NCI-H146 (cell line): ENCODE measurements at places on chromosomes 3 and 15.

DNA sequence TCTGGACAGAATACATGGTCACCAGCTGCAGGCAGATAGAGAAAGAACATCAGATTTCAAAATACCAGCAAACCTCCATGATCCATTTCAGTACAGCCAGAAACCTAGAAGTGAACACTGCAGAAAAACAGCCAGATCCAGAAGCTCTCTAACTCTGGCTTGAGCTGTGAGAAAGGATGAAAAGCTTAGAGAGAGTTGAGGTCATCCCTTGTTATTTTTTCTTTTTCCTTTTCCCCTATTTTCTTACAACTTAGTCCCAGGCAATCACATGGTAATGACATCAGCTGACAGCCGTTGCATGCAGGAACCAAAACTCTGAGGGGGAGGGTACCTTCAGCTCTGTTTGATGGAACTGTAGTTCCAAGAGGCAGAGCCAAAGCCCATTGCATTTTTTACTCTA is 113.2 kb downstream of the TCF12 start:
- DNase-seq = no peak

DNA sequence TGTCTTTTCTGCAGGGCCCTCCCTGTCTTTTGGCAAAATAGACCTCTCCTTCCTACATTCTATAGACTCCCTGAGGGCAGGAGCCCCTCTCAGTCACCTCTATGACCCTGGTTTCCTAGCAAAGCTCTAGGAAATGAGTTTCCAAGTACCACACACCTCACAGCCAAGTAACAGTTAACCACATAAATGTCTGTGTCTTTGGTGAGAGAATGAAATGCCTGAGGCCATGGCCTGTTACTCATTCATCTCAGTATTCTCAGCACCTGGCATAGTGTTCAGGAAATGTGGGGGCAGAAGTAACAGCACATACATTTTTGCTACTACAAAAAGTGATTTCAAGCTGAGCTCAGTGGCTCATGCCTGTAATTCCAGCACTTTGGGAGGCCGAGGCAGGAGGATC is 21.0 kb downstream of the RFT1 start:
- DNase-seq = no peak

- no peak for DNase-seq
Observed at GRCh38 chr3:16183601-16184270, 9.3 kb downstream of the GALNT15 start.

GRCh38 chr15:36707884-36708435 is 128.5 kb downstream of the CDIN1 start:
- no peak for DNase-seq

DNA sequence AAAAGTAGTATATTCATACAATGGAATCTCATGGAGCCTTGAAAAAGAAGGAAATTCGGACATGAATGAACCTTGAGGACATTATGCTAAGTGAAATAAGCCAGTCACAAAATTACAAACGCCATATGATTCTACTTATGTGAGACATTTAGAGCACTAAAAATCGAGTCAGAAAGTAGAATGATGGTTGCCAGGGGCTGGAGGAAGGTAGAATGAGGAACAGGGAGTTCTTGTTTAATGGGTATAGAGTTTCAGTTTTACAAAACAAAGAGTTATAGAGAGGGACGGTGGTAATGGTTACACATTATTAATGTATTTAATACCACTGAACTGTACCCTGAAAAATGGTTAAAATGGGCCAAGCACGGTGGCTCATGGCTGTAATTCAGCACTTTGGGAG is 19.5 kb downstream of the UBXN7 start:
- no peak for DNase-seq

DNA sequence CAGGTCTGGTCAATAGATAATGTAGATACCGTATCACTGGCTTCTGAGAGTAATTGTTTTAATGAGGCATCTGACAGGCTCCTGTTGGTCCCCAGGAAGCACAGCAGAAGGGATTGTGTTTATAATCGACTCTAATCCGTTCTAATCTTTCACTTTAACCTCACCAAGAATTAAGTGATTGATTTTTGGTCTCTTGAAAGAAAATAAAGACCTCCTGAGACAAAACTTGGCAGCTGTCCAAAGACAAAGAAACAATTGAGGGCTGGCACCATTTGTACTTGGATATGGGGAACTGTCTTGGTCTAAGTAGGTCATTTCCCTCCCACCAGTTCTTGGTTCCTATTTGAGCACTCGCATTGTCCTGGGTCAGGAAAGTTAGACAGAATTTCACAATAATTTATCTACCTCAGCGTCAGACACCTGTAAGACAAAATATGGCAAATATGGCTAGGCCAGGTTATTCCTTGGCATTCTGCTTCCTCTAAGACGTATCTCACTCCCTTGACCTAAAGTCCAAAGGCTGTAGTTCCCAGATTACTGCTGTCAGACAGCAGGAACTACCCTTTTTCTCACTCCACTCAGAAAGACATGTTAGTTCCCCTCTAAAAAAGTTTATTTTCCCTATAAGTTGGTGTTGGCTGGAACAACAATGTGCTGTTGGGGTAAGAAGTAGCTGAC is 22.7 kb upstream of the CD96 start:
- peak; percentile 39 for DNase-seq

GRCh38 chr15:96606617-96607016 is 276.1 kb downstream of the NR2F2 start:
- no peak for DNase-seq

- no peak for DNase-seq
Observed at GRCh38 chr15:57143511-57144078, 225.2 kb downstream of the TCF12 start.

DNA sequence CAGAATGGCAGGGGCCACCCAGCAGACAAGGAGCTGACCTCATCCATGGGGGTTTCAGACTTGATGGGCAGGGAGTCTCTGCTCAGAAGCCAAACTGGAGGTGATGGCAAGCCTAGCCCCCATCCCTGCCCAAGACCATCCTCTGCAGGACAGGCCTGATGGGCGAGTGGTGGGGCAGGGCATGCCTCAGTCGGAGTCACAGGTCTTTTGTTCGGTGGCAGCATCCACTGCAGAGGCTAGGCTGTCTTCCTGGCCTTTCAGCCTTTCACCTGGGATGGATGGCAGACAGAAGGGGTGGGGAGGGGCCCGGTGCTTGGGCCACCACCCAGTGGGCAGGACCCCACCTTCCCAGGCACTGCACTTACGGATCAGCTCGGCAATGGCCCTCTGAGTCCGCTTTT is 44.4 kb downstream of the PTH1R start:
- no peak for DNase-seq

- DNase-seq = no peak
Observed at GRCh38 chr15:52124270-52124880, 11.8 kb upstream of the BCL2L10 start.

- DNase-seq = peak; percentile 32
Observed at GRCh38 chr3:9727041-9727595, 4.4 kb upstream of the BRPF1 start.

DNA sequence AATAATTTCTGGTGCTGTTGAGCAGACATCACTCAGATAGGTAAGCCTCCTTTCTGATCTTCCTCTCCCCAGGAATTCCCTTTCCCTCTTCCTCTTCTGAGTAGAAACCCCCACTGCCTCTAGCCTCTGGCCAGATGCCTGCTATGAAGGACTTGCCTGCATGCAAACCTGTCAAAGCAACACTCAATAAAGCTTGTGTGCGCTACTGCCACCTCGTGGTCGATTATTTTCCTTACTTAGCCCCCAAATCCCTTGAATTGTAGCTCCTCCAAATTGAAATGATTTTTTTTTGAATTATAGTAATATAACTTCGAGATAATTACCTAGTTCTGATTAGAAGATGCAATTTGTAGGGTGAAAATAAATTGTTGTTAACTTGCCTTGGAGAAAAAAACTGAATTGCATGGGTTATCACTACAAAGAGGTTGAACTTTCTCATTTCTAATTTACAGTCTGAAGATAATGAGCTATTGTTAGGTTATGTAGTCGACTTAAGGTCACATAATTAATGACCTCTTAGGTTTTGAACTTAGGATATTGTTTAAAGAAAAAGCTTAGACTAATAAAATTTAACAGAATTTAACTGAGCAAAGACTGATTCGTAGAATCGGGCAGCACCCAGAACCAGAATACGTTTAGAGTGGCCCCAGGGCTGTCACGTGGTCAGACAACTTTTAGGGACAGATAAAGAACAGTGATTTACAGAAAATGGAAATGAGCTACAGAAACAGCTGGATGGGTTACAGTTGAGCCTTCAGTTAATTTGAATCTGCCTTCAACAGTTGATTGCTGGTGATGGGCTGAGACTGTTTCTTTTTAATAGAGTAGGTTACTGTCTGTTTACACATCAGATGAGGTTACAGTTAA is 269.3 kb downstream of the ARPP21 start:
- DNase-seq = peak; percentile 41

- DNase-seq = no peak
Observed at GRCh38 chr3:23112491-23112890, 90.6 kb upstream of the UBE2E2 start.

- no peak for DNase-seq
Observed at GRCh38 chr15:31332020-31332680, 5.5 kb downstream of the KLF13 start.

- no peak for DNase-seq
Observed at GRCh38 chr15:77119446-77119845, 48.5 kb upstream of the TSPAN3 start.

DNA sequence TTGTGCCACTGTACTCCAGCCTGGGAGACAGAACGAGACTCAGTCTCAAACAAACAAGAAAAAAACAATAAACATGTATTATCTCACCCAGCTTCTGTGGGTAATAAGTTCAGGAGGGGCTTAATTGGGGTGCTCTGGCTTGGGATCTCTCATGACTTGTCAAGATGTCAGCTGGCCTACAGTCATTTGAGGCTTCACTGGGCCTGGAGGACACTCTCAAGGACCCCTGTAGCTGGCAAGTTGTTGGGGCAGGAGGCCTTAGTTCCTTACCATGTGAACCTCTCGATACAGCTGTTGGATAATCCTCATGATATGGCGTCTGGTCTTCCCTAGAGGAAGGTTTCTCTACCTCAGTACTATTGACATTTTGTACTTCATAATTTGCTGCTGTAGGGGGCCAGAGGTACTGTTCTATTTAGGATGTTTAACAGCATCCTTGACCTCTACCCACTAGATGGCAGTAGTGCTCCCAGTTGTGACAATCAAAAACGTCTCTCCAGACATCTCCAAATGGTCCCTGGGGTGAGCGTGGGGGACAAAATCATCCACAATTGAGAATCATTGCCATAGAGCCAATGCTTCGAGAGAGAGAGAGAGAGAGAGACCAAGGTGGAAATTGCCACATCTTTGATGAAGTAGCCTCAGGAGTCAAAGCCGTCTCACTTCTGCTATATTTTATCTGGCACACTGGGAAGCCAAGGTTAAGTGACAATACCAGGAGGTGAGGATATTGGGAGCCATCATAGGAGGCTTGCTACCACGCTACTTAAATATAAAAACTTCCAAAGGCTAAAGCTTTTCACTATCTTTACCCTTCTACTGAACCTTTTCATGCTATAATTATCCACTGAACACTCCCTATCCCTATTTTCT is 23.9 kb upstream of the SLTM start:
- DNase-seq = peak; percentile 62

- DNase-seq = no peak
Observed at GRCh38 chr15:28919679-28920655, 34.2 kb downstream of the APBA2 start.

DNA sequence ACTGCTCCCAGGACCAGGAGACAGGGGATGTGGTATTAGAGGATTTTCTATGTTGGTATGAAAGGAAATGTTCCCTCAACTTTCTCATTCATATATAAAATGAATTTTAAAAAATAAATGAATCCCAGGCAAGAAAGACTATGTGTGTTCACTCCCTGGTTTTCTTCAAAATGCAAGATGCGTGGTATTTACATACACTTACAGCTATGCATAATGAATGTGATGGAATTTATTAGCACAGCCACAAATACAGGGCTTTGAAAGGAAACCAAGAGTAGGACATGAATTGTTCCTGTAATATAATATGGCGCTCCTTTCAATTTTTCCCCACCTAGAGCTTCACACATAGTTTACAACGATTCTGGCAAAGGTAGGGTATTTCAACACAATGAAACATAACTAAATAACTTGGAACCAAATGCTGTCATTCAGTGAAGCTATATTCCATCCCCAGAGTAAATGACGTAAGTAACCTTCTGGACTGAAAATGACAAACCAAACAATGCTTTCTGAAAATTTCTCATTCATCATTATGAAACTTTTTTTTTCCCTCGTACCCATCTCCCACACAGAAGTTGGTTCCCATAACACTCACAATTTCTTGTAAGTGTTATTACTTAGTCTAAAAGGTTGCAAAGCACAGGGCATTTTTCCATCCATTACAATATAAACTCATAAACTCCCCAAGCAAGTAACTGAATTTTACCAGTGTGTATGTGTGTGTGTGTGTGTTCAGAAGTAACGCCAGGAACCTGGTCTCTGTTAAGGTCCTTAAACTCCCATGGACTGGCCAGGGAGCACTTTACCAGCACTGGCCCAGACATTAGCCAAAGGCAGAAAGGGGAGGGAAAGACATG is 41.8 kb downstream of the CBLB start:
- DNase-seq = no peak

GRCh38 chr3:100702980-100703345 is 6.3 kb upstream of the TFG start:
- DNase-seq = no peak

DNA sequence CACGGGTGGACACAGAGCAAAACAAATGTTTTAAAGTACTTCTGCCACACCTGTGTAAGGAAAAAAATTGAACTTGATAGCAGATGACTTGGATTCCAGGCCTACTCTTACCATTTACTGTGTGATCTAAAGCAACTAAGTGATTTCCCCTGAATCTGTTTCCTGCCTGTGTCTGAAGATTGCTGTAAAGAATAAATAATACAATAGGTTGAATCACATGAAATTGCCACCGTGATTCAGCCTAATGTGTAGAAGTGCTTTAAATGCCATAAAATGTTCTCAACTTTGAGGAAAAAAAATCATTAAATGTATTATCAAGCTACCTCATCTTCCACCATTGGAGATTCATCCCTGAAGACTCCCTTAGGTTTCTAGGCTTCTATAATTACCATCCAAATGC is 27.6 kb upstream of the NUDT16 start:
- no peak for DNase-seq

- DNase-seq = no peak
Observed at GRCh38 chr15:58413253-58413652, 18.5 kb upstream of the LIPC start.

DNA sequence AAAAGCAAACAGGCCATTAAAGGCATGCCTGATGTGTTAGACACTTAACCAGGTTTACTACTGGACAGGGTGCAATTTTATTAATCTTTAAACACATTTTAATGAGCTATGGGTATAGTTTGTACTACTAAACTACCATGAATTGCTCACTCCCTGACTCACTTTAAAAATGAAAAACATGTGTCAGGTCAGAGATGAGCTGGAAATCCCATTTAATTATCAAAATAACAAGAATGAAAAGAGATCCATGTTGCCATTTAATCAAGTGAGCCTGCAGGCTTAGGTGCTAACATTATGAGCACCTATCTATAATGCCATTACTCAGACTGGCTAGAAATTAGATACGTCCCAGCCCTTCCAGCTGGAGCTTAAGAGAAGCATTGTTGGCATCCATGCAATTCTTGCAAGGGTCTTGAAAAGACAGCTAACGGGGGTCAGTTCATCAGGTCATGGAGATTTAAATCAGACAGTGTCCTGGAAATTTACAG is 224.4 kb downstream of the THRB start:
- no peak for DNase-seq

- peak; percentile 80 for DNase-seq
Observed at GRCh38 chr3:42032693-42033349, 58.3 kb upstream of the TRAK1 start.
